ENCODE measurements at places on chromosomes 7 and 10.

- peak; percentile 89 for DNase-seq
Measured at GRCh38 chr7:116331020-116331419, 120.7 kb downstream of the TES start.

GRCh38 chr10:121926671-121927317, 1.0 kb downstream of the ATE1 start:
- no peak for DNase-seq

- DNase-seq: no peak
Measured at GRCh38 chr10:115050375-115051010, 42.7 kb upstream of the ATRNL1 start.

- no peak for DNase-seq
Measured at GRCh38 chr7:7569615-7570014, 2.9 kb downstream of the MIOS start.

- no peak for DNase-seq
Measured at GRCh38 chr10:17226891-17227303, 1.1 kb upstream of the VIM start.

Data from AG09309 (cell line).